ENCODE measurements at places on chromosomes 16 and 17.

DNA sequence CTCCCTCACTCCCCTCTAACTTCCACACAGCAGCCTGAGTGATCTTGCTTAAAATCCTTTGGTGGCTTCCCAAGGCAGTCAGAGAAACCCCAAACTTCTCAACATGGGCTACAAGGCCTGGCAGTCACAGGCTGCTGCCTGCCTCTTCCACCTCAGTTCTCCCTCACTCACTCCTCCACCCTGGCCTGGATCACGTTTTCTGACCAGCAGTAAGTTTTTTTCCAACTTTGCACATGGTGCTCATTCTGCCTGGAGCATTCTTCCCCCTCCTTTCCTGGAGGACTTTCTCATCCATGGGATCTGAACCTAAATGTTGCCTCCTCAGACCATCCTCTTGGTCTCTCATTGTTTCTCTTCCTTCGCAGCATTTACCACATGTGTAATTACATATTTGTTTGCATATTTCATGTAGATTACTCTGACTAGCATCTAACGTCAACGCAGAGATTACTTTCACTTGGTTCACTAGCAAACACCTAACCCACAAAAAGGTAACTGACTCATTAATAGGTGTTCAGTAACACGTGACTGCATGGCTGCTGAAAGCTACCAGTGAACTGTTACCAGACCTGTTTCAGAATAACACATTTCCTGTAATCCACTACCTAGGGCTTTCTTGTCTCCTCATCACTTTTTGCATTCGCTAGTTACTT, 17.1 kb downstream of the GNA13 start:
- no peak for DNase-seq

DNA sequence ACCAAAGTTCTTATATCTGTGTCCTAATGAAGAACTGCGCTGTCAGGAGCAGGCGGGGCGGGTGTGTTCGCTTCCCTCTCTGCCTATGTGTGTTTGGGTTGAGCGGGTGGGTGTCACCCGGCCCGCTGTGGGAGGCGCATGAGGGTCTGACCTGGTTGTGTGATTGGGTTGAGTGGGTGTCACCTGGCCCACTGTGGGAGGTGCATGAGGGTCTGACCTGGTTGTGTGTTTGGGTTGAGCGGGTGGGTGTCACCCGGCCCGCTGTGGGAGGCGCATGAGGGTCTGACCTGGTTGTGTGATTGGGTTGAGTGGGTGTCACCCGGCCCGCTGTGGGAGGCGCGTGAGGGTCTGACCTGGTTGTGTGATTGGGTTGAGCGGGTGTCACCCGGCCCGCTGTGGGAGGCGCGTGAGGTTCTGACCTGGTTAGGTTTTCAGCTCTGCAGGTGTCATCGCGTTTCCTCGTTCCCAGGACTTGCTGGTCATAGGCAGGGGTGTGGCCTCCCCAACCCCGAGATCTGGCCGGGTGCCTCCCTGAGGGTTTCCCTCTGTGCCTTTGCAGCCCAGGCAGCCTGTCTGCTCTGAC, 69.6 kb upstream of the ZNF750 start:
- no peak for DNase-seq

DNA sequence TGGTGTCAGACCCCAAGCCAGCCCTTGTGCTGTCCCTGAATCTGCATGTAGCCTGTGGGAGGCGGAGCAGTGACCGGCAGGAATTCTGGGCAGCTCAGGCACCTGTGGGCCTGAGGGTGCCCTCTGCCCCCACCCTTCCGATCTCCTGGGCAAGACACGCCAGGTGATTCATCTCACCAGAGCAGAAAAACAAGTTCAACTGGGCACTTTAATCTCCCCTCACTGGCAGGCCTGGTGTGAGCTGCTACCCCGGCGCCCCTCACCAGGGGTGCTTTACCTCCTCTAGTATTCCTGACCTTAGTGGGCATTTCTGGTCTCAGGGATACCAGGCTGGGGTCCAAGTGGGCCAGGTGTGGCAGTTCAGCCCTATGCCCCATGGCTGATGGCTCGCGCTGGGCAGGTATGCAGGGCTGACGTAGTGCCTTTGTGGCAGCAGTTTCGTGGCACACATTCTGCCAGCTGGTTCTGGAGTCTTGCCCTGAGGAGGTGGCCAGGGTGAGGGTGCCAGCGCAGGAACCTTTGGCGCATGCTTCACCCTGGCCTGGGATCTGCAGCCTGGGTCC, 6.0 kb downstream of the ERBB2 start:
- no peak for DNase-seq

DNA sequence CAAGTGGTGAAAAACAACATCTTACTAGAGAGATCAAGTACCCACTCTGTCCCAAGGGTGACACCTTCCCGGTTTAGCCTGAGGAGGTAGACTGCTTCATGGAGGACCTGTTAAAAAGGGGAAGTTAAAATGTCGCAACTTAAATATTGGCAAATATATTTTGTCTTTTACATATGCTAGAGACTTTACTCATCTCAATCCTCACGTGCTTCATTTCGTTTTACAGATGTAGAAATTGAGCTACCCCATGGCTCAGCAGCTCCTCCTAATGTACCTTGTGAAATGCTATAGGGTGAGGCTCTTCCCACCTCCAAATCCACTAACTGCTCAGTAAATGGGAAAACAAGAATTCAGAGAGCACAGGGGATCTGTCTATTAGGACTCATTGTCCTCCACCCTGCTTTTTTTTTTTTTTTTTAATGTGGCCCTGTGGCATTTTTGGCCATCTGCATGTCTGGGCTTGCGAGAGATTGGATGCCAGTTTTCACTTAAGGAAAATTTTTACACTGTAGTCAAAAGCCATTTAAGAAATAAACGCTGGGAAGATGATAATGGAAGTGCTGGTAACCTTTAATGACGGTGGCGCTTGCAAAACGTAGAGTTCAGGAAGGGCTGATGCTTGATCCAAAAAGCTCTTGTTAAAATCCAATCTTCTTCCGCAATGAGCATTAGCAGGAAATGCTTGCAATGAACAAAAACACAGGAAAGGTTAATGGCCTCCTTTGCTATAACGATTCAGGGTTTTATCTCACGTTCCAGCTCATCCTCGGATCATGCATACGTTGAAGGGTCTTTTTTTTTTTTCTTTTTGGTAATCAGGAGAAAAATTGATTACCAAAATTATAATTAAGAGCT, 39.8 kb downstream of the HSBP1 start:
- DNase-seq = no peak

DNA sequence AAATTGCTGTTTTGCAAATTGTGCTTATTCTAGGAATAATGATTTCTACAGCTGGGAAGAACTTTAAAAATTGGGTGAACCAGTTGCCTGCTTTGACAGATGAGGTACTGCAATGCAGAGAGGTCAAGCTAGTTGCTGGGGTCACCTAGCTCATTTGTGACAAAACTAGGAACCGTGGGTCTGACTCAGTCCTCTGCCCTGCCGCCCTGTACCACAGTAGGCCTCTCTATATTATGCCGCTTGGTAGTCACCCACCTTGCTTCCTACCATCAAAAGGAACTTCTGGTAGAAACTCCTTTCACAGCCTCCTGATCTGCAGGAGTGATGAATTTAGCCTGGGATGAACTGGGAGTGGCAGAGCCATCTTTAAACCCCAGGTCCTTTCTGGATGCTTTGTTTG, 105.7 kb downstream of the PITPNC1 start:
- DNase-seq = no peak

- DNase-seq = peak; percentile 62
Measured at GRCh38 chr16:87457061-87457611, 35.7 kb downstream of the ZCCHC14 start.

- DNase-seq = peak; percentile 54
Measured at GRCh38 chr16:46817961-46818360, 13.0 kb downstream of the C16orf87 start.

DNA sequence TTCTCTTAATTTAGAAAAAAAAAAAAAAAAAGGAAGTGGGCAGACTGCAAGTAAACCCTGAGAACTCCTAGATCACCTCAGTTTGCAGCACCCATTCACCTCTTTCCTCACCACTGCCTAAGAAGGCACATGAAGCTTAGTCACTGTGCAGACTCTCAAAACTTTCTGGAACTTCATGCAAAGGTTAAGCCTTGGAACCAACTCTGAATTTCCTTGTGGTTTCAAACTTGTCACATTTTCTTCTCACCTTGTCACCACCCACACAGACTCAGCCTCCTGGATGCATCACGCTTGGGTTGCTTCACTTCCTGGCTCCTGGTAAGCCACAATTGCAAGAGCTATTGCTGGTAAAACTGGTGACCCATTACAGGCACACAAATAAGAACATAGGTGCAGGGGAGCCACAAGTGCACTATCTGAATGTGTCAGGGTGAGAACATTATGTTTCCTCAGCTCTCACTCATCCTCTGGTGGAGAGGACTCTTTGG, 15.0 kb upstream of the CPD start:
- DNase-seq = peak; percentile 74

DNA sequence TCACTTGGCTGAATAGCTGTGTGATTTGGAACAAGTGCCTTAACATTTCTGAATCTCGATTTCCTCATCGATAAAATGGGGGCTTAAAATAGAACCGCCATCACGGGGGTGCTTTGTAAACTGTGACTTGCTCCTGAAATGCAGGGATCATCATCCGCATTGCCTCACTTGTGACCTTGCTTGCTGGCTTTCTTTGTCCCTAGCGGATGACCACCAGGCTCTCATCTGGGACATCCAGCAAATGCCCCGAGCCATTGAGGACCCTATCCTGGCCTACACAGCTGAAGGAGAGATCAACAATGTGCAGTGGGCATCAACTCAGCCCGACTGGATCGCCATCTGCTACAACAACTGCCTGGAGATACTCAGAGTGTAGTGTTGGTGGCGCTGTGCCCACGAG, 11.9 kb upstream of the TACO1 start:
- no peak for DNase-seq

GRCh38 chr17:39416141-39416540, 14.7 kb upstream of the FBXL20 start:
- DNase-seq = no peak

DNA sequence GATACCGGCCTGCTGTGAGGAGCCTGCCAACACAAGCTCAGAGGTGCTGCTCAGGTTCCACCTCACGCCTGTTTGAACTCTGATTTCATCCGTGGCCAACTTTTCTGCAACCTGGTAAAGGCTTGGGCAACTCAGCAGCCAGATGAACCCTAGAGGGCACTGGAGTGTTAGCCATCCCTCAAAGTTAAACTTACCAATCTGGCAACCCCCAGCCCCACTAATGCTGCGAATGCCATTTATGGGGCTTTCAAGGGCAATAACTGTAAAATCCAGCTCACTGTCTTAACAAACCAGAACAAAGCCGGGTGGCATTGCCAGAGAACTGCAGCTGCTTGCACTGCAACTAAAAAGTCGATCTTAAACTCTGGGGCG, 105.5 kb downstream of the AXIN2 start:
- no peak for DNase-seq

DNA sequence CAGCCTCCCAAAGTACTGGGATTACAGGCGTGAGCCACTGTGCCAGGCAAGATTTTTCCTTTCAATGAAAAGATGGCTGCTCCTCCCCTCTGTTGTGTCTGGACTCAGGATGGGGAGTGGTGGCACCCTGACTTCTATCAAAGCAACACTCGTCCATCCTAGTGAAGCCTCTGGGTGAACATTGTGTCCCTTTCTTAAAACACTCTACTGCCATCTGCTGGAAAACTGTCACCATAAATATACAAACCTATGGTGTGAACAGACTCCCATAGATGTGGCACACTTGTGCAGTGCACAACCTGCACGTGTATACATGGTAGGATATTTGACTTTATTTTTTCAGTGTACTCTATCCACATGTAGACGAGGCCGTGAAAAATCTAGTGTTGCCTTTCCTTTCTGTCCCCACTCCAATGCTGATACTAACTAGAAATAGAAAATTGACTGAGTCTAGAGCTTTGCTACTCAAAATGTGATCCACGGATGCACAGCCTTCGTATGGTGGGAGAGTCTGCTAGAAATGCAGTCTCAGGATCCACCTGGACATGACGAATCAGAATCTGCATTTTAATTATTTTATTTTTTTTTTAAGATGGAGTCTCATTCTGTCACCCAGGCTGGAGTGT, 55.9 kb upstream of the PLCG2 start:
- DNase-seq = peak; percentile 81

DNA sequence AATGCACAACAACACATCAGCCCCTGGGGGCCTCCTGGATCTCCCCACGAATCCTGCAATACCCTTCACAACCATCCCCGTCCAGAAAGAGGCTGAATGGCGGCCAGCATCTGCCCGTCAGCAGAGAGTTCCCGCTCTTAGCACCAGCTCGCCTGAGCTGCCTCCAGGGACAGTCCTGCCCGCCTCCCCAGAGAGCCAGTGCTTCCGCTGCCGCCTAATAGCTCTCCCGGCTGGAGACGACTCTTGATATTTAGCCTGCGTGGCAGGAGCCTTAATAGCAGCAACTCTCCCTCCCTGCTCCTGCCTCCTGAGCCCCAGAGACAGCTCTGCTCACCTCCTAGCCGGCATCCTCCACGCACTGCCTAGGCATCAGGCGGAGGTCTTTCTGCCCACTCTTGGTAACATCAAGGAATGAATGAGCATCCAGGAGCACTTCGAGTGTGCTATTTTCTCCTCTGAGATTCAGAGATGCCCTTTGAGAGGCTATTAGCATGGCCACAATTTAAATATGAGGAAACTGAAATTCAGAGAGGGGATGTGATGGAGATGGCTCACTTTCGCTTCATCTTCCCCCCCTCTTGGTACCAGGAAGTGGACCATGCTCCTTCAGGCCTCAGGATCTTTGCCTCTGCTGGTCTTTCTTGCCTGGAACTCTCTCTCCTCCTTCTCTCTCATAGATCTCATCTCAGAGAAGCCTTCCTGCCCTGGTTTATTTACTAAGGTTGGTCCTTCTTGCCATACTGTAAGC, 67.9 kb downstream of the RAI1 start:
- DNase-seq = no peak

DNA sequence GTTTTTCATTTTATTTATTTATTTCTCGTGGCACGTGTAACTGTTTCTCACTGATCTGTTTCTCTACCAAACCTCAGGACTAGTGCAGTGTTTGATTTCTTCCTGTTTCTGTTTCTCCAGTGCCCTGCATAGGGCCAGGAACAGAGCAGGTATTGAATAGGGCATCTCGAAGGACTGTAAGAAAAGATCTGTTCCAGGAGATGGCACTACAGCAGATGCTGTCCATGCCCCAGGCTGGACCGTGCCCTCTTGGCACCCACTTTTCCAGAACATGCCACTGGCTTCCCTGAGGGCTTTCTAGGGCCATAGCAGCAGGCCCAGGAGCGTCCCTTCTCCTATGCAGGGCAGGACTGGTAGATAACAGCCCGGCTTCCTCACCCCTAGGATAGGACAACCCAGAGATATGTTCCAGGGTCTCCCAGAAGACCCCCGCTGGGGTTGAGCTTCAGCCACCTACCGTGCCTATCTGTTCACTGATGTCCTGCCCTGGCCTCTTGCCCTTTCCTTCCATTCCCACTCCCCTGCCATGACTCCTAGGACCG, 4.4 kb downstream of the SNX20 start:
- no peak for DNase-seq

- no peak for DNase-seq
Measured at GRCh38 chr17:12547831-12548230, 117.9 kb upstream of the MYOCD start.

GRCh38 chr17:604765-605164, 109.9 kb downstream of the VPS53 start:
- peak; percentile 14 for DNase-seq

- peak; percentile 2 for DNase-seq
Measured at GRCh38 chr16:23269248-23269953, 32.7 kb upstream of the SCNN1B start.
